ENCODE measurements at places on chromosomes 6 and 20. TPM values are rescaled to one million over a fixed set of nuclear protein-coding genes. Genes with fewer than 3 reads are reported as not detected.

GRCh38 chr20:59786801-59787537 is 146.5 kb downstream of the SYCP2 start:
- DNase-seq, result no peak

- no peak for DNase-seq
Measured at GRCh38 chr6:166728884-166729530, 102.0 kb upstream of the RPS6KA2 start.

GRCh38 chr6:132698608-132699007 is 15.2 kb downstream of the VNN1 start:
- no peak for DNase-seq

- DNase-seq, result no peak
Measured at GRCh38 chr20:58666702-58667101, 15.6 kb downstream of the STX16 start.

DNA sequence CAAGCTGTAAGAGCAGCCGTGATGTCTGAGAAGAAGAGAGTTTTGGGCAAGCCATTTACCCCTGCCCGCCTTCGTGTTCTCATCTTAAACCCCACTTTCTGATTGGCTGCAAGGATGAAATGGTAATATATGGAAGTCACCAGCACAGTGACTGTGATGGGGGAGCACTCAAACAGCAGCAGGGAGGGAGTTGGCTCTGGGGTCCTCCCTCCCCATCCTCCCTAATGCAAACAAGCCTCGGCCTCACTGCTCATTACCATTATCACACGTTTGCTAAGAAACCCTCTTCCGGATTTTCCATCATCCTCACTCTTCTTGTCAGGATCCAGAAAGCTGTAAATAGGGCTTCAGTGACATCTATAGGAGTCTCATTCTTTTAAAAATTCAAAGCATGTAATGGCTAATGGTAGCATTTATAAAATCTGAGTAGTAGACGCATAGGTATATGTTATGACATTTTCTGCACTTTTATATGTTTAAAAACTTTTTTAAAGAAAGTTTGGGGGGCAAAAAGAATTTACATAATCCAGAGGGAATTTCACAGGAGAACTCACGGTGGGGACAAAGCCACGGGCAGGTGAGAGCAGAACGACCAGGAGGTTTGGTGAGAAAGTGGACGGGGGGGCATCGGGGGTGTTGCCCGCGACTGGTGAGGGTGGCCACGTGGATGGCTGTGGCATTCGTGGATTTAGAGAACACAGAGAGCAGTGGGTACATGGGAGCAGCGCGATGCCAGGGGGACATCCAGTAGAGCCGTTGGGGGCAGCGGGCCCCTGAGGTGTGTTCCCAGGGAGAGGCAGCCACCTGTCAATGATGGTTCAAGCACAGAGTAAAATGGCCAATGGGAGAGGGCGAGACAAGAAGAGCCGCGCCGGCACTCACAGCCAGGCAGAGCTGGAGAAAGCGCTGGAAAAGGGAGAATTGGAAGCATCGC is 29.6 kb downstream of the SUMO4 start:
- DNase-seq, result no peak

DNA sequence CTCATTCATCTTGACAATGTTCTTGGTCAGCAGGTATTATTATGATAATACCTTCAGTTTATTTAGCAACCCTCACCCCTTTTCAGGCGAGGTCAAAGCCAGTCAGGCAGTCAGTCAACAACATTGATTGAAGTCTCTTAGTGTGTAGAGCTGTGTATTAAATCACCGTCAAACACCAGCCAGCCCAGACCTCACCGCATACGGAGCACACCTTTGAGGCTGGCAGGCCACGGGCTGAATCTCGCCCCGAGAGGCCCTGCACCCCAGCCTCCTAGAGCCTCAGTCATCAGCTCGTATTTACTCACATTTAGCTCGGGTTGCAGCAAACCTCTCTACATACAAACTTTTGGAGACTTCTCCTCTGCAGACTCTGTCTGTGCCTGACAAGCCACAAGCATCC is 36.0 kb upstream of the FOXA2 start:
- no peak for DNase-seq

GRCh38 chr6:71312089-71312488 is 23.5 kb downstream of the OGFRL1 start:
- no peak for DNase-seq

DNA sequence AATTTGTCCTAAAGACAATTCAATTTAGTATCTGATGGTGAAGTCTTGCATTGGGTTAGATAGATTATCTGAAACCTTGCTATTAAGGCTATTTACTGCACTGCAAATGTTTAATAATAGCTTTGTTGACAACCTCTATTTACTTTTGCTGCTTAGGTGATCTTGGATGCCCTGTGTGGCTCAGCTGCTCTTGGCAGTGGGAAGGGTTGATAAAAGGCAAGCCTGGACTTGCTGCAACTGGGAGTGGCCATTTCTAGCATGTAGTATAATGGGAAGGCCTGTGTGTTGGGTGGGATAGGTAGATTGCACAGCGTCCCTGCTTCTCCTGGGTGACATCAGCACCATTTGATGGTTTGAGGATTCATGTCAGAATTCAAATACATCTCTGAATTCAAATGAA is 49.1 kb downstream of the ARMC2 start:
- DNase-seq, result no peak

DNA sequence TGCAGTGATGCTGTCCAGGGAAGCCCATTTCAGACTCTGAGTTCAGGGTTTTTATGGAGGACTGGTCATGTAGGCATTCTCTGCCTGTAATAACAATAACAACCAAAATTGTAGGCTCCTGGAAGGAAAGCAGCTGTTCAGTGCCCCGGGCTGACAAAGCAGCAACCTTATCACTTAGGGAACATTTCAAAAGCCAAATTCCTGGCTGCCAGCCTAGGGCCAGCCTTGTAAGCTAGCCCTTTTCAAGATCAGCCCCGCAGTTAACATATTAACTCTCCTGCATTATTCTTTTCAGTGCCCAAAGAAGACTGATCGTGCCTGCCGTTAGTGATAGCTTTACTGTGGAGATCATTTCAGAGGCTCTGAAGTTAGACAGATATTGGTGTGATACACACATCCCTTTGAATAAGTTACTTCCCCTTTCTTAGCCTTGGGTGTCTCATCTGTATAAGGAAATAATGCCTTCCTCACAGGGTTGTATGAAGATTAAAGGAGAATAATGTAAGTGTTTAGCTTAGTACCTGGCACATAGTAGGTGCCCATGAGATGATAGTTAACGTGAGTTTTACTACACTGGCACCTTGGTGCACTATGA is 44.1 kb downstream of the CTNNBL1 start:
- no peak for DNase-seq

GRCh38 chr20:55714736-55715135 is 290.6 kb downstream of the CBLN4 start:
- DNase-seq, result no peak

DNA sequence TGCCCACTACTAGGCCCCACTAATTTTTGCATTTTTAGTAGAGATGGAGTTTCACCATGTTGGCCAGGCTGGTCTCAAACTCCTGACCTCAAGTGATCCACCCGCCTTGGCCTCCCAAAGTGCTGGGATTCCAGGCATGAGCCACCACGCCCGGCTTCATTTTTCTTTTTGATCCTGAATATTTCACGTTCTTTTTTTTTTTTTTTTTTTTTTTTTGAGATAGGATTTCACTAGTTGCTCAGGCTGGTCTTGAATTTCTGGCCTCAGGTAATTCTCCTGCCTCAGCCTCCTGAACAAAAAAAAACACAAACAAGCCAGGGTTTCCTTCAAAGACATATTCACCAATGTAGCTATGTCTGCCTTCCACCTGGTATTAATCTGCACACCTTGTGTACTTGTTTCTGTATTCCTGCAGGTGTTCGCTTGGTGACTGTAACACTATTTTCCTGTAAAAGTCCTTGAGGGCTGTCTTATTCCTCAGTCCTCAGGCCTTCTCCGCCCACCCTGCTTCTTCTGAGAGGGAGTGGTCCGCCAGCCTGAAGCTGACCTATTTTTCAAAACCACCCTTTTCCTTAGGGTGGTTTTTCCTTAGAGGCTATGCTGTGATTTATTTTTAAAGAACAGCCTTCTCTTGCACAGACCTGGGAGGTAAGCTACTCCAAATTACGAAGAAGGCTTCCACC is 36.1 kb upstream of the PNRC1 start:
- no peak for DNase-seq

DNA sequence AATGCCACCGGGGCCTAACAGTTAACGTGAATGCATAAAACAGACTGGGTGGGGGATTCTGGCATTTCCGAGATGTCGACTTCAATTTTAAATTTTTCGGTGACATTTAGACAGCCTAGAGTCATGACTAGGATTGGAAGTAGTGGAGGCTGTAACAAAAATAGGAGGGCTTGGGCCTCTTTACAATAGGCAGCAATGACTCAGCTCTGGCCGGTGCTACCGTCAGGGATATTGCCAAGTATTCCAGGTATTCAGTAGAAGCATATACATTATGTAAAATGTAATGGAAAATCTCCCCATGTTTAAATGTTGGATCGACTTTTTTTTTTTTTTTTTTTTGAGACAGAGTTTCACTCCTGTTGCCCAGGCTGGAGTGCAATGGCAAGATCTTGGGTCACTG is 136.2 kb upstream of the STMND1 start:
- no peak for DNase-seq

DNA sequence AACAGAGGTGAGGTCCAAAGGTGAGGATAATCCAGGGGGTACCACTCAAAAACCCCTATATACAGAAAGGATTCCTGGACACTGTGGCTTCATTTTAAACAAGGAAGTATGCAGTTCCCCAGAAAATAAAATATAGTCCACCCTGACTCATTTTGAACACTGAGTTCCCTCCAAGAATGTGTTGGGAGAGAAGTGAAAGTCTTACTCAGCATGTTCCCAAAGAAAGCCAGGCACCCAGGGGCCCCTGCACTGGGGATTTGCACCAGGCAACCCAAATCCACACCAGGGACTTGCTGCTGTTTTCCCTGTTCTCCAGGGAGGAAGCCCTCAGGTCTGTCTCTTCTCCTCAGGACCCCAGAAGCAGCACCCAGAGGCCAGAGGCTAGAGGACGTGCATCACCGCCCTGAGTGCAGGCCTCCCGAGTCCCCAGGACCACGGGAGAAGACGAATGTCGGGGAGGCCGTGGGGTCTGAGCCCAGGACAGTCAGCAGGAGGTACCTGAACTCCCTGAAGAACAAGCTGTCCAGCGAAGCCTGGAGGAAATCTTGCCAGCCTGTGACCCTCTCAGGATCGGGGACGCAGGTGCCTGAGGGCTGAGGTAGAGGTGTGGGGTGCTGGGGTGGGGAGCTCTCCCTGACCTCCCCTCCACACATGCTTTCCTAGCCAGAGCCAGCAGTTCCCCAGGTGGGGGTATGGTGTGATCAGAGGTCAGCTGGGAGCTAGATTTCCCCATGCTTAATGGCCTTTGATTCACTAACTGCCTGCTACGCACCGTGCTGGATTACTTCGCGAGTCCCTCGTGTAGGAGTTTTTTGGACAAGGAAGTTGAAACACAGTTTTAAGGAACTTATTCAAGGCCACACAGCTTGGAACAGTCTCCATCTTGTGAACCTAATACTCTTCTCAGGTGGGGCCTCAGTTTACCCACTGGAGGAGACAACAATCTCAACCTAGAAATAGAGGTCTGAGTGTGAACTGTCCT is 3.3 kb downstream of the FGD2 start:
- no peak for DNase-seq

GTPBP2 gene
- total RNA-seq, result 58.0 TPM

KIF25 gene
- total RNA-seq, result 0.66 TPM

NEURL2 gene
- total RNA-seq, result 7.5 TPM

CCN5 gene
- total RNA-seq, result 39.0 TPM

Data from breast epithelium (tissue), 4 donors.